ENCODE measurements at places on chromosomes 1 and 21. TPM values are rescaled to one million over a fixed set of nuclear protein-coding genes. Genes with fewer than 3 reads are reported as not detected.

LGR6 gene
- 1.3 TPM for polyA plus RNA-seq

BRINP3 gene
- polyA plus RNA-seq, result 4.0 TPM

AADACL4 gene
- 1.1 TPM for polyA plus RNA-seq

KCNQ4 gene
- polyA plus RNA-seq, result 2.1 TPM

FHL3 gene
- polyA plus RNA-seq, result 18.1 TPM

PRRX1 gene
- 3.3 TPM for polyA plus RNA-seq

S100A9 gene
- 21.7 TPM for polyA plus RNA-seq

CCNL2 gene
- 239 TPM for polyA plus RNA-seq

LCE7A gene
- polyA plus RNA-seq, result not detected

PDC gene
- polyA plus RNA-seq, result 0.16 TPM

DNA sequence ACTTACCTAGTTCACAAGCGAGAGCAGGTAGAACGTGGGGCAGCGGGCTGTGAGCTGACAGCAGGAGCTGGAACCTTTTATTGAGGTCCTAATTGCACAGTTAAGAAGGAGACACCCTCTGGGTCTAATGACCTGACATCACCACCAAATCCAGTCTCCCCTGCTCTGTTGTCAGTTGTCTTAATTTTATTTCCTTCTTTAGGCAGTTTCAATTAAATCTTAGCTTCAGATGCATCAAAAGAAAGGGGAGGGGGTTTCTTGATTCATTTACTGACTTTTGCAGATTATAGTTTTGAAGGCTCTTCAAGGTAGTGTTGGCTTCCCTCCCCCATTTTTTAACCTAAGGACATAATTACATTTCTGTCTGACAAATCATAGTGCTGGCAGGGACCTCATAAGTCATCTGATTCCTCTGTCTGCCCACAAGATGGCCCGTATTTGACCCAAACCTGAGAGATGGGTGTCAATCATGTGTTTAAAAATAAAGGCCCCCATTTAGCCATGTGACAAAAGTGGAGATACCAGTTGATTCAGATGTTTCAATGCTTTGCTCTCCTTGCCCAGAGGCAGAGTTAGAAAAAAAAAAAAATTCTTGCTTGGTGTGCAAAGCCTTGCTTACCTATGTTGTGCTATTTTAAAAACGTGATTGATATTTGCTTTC, at the start of gene TCHHL1:
Gene TCHHL1 (minus strand): TSS at position 51 of the 661 bp plus-strand sequence. CDS start 921 bp downstream, outside the sequence.
- DNase-seq, result no peak

DNA sequence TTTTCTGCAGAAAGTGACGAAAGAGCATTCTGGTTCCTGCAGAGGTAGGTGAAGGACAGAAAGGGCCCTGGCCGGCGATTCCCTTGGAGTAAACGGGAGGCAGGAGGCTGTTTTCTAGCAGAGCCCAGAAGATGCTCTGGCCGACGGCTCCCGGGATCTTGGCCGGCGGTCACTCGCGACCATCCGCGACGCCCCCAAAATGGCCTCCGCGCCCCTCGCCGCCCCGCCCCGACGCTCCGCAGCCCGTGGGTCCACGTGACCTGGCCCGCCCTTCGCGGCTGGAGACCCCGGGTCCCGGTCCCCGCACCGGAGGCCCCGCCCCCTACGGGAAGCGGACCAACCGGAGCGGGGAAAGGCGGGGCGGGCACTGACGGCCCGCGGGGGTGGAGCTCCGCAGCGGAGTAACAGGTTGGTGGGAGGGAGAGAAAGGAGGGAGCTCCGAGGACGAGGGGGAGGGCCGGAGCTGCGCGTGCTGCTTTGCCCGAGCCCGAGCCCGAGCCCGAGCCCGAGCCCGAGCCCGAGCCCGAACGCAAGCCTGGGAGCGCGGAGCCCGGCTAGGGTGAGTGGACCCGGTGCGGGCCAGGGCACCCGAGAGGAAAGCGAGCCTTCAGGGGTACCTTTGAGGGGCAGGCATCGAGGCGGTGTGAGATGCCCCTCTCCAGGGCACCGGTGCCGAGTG, at the start of gene CGN:
Gene CGN (plus strand): TSS at position 431 of the 679 bp plus-strand sequence. CDS start 7,133 bp downstream, outside the sequence.
- DNase-seq, result peak; percentile 75

DNA sequence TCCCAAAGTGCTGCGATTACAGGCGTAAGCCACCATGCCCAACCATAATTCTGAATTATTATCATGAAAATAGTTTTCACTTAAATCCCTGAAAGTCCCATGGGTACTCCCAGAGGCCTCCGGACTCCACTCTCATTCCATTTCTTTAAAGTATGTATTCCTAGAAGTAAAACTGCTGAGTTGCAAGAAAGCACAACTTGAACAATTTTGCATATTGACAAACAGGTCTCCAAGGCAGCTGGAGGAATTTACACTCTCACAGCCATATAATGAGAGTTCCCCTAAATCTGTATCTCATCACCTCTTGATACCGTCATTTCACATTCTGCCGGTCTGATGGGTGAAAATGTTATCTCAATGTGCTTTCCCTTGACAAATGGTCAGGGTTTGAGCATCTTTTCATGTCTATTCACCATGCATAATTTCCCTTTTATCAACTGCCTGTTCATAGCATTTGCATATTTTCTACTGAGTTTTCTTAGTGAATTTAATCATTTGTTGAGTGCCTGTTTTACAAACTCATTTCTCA, 129.4 kb downstream of the SMYD3 start:
- DNase-seq, result no peak

- DNase-seq, result no peak
Measured at GRCh38 chr1:248825136-248825535, 579 bp downstream of the SH3BP5L start.

- no peak for DNase-seq
Measured at GRCh38 chr1:163395790-163396189, 74.0 kb downstream of the NUF2 start.

DNA sequence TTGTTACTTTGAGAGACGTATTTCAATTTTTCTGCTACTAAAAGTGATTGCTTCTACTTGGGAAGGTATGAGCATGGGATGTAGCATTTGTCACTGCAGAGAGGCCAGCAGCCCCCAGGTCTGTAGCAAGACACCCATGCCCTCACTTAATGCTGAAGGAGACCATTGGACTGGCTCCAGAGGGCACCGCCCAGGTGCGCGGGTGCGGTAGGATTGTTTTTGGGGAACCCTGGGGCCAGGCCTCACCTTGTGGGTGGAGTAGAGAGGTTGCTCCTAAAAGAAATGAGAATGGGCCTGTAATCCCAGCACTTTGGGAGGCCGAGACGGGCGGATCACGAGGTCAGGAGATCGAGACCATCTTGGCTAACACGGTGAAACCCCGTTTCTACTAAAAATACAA, 30.6 kb upstream of the IFNGR2 start:
- DNase-seq, result no peak

GRCh38 chr1:220711056-220711809, 21.1 kb downstream of the C1orf115 start:
- no peak for DNase-seq

DNA sequence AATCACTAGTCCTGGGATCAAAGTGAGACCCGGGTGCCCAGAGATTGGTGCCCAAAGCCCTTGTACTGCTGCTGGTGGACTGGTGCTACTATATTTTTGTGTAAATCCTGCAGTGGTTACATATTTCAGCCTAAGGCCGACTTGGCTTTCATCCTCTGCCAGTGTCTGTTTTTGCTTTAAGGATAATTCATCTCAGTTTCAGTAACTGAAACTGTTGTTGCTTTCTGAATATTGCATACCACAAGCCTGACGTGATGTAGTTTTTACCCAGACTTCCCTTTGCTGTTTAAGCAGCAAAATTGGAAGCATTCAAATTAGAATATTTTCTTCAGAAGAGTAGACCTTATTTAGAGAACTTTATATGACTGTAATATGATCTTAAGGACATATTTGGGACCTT, 341.8 kb downstream of the RYR2 start:
- no peak for DNase-seq

GRCh38 chr1:202063093-202063492, 52.7 kb downstream of the ELF3 start:
- no peak for DNase-seq

DNA sequence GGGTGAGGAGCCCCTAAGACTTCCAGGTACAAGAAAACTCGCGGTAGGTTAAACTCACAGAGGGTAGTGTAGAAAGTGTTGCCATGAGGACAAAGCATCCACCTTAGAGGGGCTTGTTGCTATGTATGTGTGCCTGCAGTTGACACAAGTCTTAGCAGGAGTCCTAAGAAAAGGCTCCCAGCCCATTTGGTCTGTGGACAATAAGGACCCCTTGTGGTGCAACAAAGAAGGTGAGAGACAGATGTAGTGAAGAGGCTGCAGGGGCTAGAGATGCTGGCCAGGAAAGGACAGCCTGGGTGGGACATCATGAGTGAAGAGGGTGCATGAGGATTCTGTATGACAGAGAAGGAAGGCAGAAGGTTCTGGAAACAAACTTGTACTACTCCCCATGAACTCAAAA, 36.3 kb upstream of the IL10 start:
- no peak for DNase-seq

DNA sequence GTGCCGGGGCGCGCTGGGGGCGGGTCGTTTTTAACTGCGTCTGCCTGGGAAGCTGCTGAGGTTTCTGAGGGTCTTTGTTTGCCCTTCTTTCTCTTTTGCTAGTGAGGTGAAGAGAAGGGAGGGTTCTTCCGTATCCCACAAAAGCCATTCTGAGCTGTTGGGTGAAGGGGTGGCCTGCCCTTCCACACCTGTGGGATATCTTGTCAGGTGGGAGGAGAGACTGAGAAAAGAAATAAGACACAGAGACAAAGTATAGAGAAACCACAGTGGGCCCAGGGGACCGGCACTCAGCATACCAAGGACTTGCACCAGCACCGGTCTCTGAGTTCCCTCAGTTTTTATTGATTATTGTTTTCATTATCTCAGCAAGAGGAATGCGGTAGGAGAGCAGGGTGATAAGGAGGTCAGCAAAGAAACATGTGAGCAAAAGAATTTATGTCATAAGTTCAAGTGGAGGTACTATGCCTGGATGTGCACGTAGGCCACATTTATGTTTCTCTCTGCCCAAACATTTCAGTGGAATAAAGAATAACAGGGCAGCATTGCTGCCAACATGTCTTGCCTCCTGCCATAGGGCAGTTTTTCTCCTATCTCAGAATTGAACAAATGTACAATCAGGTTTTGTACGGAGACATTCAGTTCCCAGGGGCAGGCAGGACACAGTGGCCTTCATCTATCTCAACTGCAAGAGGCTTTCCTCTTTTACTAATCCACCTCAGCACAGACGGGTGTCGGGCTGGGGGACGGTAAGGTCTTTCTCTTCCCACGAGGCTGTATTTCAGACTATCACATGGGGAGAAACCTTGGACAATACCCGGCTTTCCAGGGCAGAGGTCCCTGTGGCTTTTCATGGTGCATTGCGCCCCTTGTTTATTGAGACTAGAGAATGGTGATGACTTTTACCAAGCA, 972 bp downstream of the PGBD2 start:
- no peak for DNase-seq

DNA sequence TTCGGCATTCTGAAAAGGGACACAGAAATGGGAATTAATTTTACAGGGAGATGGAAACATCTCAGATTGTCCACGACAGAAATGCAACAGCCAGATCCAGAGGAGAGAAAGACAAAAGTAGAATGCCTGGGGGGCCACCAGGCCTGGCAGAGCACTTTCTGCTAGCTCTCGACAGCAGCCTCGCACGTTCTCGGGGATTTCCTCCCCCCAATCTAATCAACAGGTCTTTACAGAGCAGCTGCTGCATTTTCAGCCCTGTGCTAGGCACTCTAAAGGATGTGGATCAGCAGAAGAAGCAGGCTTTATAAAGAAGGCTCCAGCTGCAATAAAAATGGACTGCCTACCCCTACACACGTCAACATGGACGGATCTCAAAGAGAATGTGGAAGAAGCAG, 10.6 kb downstream of the CSRP1 start:
- DNase-seq, result no peak

DNA sequence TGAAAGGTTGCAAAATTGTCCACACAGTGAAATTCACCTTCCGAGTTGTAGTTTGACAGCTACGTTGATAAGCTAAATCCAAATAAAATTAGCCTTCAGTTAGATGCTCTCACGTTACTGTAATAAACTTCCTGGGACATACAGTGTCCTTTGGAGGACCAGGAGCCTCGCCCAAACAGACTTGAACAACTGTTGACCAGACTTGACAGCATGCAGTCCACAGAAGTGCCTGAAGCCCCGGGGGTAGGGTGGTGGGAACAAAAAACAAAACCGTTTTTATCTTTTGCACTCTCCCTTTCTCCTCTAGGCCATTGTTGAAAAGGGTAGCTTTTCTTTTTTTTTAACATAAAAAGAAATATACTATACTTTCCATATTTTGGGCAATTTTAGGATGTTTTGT, 172.8 kb upstream of the SAMSN1 start:
- DNase-seq, result no peak

- no peak for DNase-seq
Measured at GRCh38 chr1:161820914-161821313, 54.8 kb downstream of the ATF6 start.

DNA sequence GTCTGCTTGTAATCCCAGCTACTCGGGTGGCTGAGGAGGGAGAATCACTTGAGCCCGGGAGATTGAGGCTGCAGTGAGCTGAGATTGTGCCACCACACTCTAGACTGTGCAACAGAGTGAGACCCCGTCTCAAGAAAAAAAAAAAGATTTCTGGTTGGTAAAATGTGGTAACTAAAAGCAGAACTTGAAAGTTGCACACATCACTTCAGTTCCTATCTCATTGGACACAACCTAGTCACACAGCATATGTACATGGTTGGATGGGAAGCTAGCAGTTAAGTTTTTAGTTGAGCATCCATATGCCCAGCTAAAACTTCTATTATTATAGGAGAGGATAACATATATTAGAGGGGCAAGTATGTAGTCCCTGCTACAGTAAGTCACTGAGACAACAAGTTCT, 22.1 kb downstream of the BCAS2 start:
- no peak for DNase-seq

GRCh38 chr1:176949033-176949662, 215.4 kb downstream of the ASTN1 start:
- DNase-seq, result peak; percentile 20

DNA sequence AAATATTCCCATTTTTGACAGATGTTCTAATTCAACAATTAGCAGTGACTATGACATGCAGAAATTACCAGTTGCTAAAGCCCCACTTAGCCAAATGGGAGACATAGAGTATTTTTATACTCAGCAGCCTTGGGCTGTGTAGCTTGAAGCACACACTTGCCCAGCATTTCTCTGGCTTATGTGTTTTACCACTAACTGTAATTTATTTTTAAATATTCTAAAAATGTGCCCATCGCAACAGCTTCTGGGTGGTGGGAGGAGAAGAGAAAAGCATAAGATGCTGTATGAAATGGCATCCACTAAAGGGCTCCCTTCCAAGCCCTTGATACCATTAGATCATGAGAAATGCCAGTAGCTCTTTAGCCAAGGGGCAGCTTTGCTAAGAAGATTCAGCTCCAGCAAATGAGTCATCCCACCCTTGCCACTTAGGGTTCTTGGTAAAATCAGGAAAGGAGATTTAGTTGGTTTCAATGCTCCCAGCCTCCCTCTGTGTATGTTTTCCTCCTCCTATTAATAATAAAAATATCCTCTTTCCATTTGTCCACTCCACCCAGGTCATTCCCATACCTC, 462.7 kb upstream of the DEPDC1 start:
- no peak for DNase-seq

DNA sequence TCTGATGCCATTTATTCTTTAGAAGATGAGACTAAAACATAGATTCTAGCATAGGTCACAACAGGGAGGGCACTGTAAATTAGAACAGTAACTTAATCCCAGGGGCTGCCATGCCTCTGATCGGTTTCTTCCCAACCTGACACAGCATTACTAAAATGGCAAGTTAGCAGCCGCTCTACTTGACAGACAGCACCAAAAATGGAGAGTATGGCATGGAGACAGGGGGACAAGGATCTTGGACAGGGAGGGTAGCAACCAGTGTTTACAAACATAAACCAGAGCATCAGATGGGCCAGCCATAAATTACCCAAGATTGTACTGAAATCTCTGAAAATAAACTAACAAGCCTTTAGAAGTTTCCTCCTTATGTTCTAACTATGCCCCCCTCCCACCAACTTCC, 5.9 kb downstream of the DUSP10 start:
- no peak for DNase-seq

- no peak for DNase-seq
Measured at GRCh38 chr1:179327679-179328078, 34.1 kb downstream of the SOAT1 start.

All from right renal pelvis (tissue), 4 donors.